ENCODE measurements at places on chromosomes 16 and 17.

GRCh38 chr17:46059486-46059885 is 60.4 kb downstream of the STH start:
- no peak for DNase-seq

- DNase-seq, result no peak
These were observed 501.2 kb downstream of the SHISA9 start for GRCh38 chr16:13402601-13403000.

DNA sequence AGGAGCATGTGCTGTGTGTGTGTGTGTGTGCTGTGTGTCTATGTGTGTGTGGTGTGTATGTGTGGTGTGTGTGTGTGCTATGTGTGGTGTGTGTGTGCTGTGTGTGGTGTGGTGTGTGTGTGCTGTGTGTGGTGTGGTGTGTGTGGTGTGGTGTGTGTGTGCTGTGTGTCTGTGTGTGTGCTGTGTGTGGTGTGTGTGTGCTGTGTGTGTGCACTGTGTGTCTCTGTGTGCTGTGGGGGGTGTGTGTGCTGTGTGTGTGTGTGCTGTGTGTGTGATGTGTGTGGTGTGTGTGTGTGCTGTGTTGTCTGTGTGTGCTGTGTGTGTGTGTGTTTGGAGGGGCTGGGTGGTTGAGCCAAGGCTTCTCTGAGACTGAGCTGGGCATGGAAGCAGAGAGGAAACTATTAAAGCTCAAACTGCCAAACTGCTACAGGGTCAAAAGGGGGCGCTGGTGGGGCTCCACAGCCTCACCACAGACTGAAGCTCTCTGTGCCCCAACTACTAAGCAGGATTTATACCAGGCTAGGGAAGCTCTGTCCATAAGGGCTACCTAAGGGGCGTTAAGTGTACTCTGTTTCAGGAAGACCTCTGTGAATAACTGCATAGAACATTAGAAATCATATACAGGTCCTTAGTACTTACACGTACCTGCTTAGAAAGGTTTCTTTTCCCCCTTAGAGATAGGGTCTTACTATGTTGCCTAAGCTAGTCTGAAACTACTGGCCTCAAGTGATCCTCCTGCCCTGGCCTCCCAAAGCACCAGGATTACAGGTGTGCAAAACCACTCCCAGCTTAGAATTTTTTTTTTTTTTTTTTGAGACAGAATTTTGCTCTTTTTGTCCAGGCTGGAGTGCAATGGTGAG is 27.8 kb upstream of the GHDC start:
- DNase-seq, result no peak

DNA sequence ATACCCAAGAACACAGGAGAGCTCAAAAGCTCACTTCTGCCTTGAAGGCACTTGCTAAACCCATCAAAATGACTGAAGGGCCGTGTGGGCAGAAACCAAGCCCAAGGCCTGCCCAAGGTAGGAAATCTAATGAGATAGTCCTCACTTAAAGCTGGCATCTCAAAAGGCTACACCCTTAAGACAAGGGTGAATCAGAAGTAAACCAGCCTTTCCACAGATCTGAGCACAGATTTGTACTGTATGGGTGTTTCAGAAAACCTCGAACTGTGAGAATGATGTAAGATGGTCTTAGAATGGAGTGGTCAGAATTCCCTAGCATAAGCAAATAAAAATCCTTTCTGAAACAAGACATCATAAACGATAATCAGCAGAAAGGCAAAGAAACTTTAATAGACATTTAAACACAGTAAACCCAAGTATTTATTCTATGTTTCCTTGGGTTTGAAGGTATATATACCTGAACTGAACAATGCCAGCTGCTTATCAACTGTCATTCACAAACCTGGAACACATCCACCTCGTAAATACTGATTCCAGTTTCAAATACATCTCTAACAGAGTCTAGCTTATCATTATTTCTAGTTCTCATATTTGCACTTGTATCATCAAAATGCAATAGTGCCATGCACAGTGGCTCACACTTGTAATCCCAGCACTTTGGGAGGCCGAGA is 37.8 kb downstream of the GLG1 start:
- no peak for DNase-seq

- peak; percentile 69 for DNase-seq
These were observed 6.3 kb downstream of the SOX8 start for GRCh38 chr16:987906-988305.

DNA sequence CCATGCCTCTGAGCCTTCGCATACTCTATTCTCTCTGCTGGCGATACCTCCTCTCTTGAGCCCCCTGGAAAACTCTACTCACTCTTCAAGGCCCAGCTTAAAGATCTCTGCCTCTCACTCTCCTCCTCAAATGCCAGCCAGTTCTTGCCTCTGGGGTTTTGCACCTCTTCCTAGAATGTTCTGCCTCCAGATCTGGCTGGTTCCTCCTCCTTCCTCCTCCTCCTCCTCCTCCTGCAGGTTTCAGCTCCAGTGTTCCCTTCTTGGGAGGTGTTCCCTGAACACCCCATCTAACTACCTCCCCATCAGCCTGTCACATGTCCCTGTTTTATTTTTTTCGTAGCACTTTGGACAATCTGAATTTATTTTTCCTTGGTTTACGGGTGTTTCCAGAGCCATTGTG is 35.1 kb upstream of the SBK1 start:
- no peak for DNase-seq

GRCh38 chr17:34487626-34488025 is 91.8 kb upstream of the TMEM132E start:
- no peak for DNase-seq

GRCh38 chr16:49068224-49068623 is 213.4 kb downstream of the CBLN1 start:
- no peak for DNase-seq

GRCh38 chr16:88569614-88569984 is 604 bp upstream of the ZC3H18 start:
- DNase-seq, result peak; percentile 52

DNA sequence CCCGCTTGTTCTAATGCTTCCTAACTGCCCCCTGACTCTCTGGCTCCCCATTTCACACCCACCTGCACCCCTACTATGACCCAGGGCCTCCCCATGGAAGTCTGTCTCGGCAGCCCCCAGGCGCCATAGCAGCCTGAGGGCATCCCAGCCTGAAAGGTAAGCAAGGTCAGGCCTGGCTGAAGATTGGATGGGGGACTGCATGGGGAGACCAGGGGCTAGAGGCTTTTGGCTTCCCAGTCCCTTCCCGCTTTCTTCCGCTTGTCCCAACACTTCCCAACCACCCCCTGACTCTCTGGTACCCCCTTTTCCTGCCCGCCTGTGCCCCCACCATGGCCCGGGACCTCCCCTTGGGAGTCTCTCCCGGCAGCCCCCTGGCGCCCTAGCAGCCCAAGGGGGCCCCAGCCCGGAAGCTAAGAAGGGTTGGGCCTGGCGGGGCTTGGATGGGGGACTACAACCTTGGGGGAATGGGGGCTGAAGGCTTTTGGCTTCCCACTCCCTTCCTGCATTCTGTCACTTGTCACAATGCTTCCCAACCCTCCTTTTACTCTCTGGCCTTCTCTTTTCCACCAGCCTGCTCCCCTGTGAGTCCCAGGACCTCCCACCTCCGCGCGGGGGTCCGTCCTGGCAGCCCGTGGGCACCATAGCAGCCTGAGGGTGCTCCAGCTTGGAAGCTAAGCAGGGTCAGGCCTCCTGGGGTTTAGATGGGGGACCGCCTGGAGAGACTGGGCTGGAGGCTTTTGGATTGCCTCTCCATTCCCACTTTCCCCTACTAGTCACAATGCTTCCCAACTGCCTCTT is 2288.4 kb downstream of the TP53TG3F start:
- no peak for DNase-seq

DNA sequence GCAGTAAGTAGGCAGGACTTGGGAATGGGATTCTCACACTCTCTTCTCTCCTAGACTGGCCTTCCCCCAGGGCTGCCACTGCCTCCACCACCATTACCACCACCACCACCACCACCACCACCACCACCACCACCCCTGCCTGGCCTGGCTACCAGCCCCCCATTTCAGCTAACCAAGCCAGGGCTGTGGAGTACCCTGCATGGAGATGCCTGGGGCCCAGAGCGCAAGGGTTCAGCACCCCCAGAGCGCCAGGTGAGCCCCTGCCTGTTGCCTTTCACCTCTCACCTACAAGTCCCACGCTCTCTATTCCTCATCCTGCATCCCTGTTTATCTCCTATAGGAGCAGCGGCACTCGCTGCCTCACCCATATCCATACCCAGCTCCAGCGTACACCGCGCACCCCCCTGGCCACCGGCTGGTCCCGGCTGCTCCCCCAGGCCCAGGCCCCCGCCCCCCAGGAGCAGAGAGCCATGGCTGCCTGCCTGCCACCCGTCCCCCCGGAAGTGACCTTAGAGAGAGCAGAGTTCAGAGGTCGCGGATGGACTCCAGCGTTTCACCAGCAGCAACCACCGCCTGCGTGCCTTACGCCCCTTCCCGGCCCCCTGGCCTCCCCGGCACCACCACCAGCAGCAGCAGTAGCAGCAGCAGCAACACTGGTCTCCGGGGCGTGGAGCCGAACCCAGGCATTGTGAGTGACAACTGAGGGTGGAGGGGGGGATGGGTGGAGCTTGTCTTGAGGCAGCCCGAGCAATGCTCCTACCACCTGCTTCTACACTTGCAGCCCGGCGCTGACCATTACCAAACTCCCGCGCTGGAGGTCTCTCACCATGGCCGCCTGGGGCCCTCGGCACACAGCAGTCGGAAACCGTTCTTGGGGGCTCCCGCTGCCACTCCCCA is 7.9 kb upstream of the TMEM88 start:
- no peak for DNase-seq

- no peak for DNase-seq
These were observed 4.5 kb upstream of the KRTAP4-6 start for GRCh38 chr17:41144846-41145245.

- no peak for DNase-seq
These were observed 4.6 kb upstream of the HOXB4 start for GRCh38 chr17:48582750-48583069.

GRCh38 chr17:5510771-5511170 is 24.4 kb downstream of the MIS12 start:
- DNase-seq, result no peak

GRCh38 chr16:49497466-49497865 is 123.9 kb downstream of the C16orf78 start:
- DNase-seq, result no peak

GRCh38 chr16:49419862-49420261 is 46.3 kb downstream of the C16orf78 start:
- no peak for DNase-seq

DNA sequence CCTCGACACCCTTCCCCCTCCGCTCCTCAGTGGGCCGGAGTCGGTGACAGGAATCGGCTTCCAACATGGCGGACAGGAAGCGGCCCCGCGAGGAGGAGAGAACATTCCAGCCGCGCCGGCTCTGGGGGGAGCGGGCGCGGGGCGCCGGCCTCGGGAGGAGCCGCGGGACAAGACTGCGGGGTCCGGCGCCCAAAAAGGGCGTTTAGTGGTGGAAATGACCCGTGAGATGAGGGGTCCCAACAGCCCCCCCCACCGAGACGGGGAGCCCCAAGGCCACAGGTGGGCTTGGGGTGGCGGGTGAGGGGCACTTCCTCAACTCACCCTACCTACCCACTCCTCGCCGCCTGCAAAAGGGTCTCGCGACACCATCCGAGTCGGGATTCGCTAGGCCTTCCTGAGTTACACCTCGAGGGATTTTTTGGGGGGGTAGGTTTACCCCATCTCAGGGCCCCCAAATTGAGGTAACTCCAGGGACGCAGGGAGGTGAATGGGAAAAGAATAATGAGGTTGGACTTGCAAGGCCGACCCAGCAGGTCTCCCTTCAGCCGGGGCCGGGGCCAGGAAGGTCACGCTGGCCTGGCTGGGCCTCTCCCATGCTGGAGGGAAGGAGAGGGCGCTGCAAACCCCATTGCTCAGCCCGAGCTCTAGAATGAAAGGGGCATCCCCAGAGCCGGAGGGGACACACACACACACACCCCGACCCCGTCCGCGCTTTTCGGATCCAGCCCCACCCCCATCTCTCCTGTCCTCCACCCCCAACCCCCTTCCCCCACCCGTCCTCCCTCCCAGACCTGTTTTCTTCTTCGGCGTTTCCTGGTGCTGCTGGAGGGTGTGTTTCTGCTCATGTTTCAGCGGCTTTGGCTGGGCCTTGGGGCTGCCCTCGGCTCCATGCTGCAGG is 707 bp downstream of the NUFIP2 start:
- DNase-seq, result peak; percentile 64

- DNase-seq, result no peak
These were observed 52.2 kb upstream of the MED9 start for GRCh38 chr17:17424552-17424951.

DNA sequence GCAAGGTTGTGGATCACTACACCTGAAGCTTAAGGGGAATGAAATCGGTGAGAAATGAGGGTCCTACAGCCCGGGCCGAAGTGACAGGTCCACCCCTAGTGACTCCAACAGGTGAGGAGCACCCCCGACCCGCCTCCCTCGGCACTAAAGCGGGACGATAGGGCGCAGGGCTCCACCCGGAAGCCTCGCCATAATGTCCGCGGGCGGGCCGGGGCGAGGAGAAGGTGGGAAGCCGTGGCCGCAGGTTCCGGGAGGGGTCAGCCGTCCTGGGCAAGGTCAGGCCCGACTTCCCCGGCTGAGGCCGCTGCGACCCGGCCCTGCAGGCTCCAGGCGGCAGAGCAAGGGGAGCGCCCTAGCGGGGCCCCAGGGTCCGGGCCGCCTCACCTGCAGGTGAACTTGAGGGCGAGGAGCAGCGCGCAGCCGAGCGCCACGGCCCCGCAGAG is 543 bp downstream of the TXNDC11 start:
- DNase-seq, result peak; percentile 61

DNA sequence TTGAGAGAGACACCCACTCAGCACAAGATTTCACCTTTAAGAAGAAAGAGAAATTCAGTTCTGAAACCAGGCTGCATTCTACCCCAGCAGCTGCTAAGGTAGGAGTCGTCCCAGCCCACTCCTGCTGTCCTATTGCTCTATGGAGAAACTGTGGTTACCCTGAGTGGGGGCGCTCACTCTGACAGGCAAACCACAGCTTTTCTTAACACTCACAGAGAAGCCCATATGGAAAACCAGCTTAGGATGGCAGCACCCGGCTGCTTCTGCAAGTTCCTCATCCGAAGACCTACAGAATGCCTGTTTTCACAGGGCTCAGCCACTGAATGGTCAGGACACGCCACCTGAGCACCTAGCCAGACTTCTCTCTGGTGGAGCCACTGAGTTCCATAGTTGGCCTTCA is 7.5 kb downstream of the ATP5PD start:
- DNase-seq, result no peak

GRCh38 chr17:29591146-29591736 is 1.7 kb upstream of the ANKRD13B start:
- peak; percentile 62 for DNase-seq

DNA sequence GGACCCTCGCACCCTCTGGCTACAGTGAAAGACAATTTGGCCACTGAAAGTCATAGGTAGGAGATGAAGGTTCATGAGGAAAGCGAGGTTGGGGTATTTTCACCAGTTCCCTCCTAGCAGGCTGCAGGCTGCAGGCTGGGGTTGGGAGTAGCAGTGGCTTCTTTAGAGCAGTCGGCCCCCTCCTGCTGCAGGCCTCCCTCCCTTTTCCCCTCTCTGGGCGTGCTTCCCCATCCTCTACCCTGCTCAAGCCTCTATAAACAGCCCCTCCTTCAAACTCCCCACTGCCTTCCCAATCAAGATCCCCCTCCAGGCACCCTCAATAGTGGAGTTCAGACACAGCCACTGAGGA is 41.8 kb downstream of the GAS7 start:
- DNase-seq, result no peak

All from C1 segment of cervical spinal cord (tissue), 14 donors.